ENCODE measurements at places on chromosomes 16 and 17.
A peak's percentile ranks its signal among the peaks of the same experiment; 100 is the strongest.

GRCh38 chr16:84040226-84040822, 2.3 kb downstream of the SLC38A8 start:
- DNase-seq, result no peak

GRCh38 chr17:45386178-45386577, 46.5 kb downstream of the ARHGAP27 start:
- no peak for DNase-seq

GRCh38 chr17:71237903-71238538, 882.8 kb upstream of the SOX9 start:
- DNase-seq, result no peak

- DNase-seq, result no peak
These were observed 36.5 kb downstream of the PRKCA start for GRCh38 chr17:66338937-66339336.

- DNase-seq, result no peak
These were observed 6.6 kb downstream of the GSDMA start for GRCh38 chr17:39969375-39969774.

GRCh38 chr17:74490716-74491115, 24.3 kb downstream of the CD300A start:
- no peak for DNase-seq

- DNase-seq, result peak; percentile 41
These were observed 939 bp upstream of the WDR90 start for GRCh38 chr16:648071-648780.

GRCh38 chr16:56682703-56683397, 580 bp downstream of the MT1X start:
- no peak for DNase-seq

GRCh38 chr16:88320947-88321634, 61.7 kb upstream of the ZNF469 start:
- DNase-seq, result no peak

DNA sequence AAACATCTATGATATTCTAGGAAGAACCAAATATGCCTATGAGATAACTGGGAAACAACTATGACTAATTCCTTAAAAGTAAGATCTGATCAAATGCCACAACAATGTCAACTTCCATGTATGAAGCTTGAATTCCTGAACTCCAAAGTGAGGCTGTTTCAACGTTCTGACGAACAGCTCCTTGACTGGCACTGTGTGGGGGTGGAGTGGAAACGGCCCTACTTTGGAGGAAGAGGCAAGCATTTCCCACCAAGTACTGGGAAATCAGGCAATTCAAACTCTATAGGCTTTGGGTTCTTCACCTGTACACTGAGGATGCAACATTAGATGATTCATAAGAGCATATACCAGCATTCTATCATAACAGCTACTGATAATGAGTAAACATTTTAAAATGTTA, 187.2 kb downstream of the CDK5R1 start:
- DNase-seq, result no peak

DNA sequence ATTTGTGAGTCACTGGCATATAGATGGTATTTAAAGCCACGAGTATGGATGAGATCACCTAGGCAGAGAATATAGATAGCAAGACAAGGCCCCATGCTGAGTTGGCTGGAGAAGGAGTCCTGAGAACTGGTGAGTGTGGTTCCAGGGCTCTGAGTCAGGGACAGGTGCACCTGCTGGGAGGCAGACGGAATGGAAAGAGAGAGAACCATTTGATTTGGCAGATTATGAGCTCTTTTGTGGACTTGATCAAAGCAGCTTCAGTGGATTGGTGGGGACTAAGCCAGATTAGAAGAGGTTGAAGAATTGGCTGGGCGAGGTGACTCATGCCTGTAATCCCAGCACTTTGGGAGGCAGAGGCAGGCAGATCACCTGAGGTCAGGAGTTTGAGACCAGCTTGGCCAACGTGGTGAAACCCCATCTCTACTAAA, 4.3 kb upstream of the C16orf92 start:
- DNase-seq, result no peak

DNA sequence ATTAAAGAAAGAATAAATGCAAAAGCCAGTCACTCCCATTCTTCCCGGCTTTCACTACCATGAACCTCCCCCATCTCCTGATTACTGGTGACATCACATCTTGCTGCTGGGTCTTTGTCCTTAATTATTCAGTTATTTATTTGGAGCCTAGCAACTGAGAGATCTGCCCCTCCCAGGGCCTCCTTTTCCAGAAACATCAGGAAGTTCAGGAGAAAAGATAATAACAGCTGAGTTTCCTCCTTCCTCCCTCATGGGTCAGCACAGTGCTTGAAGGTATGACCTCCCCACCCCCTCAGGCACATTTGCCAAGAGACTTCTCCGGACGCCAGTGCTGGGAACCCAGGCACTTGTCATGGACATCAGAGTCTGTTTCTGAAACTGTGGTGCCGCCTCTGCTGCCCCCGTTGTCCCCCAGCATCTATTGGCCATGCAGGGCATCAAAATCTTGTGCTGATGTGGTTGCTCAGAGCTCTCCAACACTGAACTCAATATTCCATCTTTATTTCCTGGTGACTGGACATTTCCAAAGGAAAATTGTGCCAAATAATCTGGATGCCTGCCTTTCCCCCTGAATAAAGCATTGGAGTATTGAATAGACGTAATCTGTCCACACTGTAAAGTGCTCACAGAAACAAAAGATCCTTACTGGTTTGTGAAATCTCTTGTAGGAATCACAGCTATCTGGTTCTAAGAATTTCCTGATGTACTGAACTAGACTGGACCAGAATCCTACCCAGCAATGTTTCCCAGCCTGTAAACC, 71.8 kb downstream of the ZNF18 start:
- DNase-seq, result no peak

DNA sequence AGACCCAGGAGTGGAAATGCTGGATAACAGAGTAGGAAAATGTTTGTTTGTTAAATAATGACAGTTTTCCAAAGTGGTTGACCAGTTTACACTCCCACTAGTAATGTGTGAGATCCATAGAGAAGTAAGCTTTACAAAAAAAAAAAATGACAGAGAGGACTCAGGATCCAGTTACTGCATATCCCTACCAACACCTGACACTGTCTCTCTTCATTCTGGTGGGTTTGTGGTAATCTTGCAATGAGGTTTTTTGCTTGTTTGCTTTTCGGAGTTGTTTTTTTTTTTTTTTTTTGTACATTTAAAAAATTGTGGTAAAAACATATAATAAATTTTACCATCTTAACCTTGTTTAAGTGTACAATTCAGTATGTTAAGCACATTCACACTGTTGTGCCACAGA, 23.6 kb upstream of the HOXB9 start:
- no peak for DNase-seq

GRCh38 chr16:14179116-14179515, 108.0 kb downstream of the MRTFB start:
- no peak for DNase-seq

DNA sequence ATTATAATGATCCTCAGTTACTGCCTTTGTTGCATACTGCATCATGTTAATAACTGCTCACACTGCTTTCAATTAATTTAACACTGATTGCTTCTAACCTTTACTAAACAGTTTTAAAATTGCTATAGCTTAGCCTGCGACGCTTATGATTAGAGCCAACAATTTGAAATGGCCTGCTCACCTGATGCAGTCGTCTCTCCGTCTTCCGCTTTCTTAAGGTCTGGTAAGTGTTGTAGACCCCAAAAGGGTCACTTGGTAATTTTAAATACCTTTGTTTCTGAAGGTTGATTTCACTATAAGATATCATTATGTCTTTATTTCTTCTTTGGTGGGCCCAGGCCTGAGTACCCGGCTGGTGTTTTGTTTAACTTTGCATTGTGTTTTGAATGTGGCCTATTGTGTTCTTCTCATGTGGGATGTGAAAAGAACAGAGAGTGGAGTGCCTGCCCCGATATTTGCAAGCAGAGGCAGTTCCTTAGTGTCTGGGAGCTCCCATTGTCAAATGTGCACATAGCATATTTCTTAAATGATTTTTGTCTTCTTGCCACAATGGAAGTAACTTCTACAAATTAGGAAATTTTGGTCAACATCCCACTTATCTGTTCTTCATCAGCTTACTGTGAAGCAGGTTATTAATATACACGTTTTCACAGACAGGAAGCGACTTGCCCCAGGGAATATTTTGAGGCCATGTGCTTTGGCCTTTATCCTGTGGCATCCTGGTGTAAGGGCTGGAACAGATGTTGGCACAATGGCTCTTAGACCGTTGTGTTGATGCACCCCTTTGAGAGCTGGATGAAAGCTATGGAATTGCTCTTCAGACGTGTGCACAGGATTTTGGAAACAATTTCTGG, 2.9 kb downstream of the PHKB start:
- DNase-seq, result no peak

DNA sequence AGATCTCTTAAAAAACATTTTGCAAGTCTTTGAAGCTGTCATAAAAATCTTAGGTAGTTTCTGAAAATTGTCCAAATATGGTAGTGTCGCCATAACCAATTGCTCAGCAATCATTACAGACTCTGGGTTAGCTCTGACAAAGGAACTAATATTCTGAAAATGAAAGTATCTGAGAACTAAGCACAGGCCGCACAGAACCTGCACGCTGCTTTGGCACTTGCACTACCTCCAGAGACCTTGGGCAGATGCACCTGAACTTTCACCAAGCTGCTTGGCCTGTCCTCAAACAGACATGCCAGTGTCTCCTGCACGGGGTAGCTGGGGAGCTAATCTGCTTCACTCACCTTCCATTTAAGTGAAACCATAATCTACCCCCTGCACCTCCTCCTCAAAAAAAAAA, 317.0 kb downstream of the MAF start:
- peak; percentile 52 for DNase-seq

GRCh38 chr17:28571361-28572122, at the start of gene PIGS:
TSS of gene PIGS (minus strand) at chr17:28571524. CDS start at chr17:28571496, 28 bp downstream.
- DNase-seq, result peak; percentile 93

- no peak for DNase-seq
These were observed at the start of gene CYTH1 for GRCh38 chr17:78781893-78782304. TSS of gene CYTH1 (minus strand) at chr17:78782273. CDS start at chr17:78782223, 50 bp downstream.

GRCh38 chr17:82396601-82397435, 21.3 kb upstream of the HEXD start:
- no peak for DNase-seq

Measured in CD4-positive, alpha-beta T cell treated with Interleukin-17A for 4 hours (primary cell).